ENCODE measurements at places on chromosomes 7 and 10.

- DNase-seq, result no peak
Observed at GRCh38 chr10:94858005-94858404, 80.5 kb upstream of the CYP2C9 start.

GRCh38 chr10:75283078-75283670, 47.4 kb upstream of the COMTD1 start:
- DNase-seq, result no peak

- DNase-seq, result no peak
Observed at GRCh38 chr7:46076527-46076926, 155.5 kb upstream of the IGFBP3 start.

- no peak for DNase-seq
Observed at GRCh38 chr7:51731075-51731474, 414.5 kb upstream of the COBL start.

DNA sequence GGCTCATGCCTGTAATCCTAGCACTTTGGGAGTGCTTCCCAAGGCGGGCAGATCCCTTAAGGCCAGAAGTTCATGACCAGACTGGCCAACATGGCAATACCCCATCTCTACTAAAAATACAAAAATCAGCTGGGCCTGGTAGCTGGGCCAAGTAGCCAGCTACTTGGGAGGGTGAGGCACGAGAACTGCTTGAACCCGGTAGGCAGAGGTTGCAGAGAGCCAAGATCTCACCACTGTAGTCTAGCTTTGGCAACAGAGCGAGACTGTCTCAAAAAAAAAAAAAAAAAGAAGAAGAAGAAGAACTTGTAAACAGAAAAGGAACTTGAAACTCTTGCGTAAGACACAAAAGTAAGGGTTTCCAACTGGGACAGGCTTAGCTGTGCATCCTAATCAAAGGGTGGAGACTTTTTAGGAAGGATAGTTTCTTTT, 5.6 kb upstream of the IFIT2 start:
- DNase-seq, result no peak

DNA sequence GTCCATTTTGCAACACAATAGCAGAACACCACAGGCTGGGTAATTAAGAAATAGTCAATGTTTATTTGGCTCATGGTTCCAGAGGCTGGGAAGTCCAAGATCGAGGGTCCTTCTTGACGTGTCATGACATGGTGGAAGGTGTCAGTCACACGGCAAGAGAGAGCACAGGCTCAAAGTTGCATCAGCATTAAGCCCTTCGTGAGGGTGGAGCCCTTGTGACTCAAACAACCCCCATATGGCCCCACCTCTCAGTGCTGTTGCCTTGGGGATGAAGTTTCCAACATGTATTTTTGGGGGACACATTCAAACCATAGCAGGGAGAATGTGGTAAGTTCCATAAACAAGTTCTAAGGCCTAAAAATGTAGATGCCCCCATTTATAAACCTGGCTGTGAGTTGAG, 24.6 kb upstream of the GTPBP4 start:
- no peak for DNase-seq

DNA sequence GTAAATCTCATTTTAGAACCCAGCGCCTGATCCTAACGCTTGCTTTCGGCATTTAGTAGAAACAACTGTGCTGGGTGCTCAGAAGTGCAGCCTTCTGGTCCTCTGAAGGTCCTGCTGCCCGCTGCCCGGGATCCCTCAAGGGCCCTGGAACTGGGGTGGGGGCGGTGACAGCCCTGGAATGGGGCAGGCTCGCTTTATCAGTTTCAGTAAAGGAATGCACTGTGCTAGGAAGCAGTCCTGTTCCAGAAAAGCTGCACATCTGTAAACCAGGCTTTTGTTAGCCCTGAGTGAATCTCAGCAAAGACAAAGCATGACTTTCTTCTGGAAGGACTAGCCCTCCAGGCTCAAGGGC, 254.6 kb downstream of the TNS3 start:
- DNase-seq, result no peak

- no peak for DNase-seq
Observed at GRCh38 chr7:157097569-157097968, 41.2 kb upstream of the UBE3C start.

GRCh38 chr7:27808626-27809025, 68.7 kb downstream of the TAX1BP1 start:
- DNase-seq, result no peak

- no peak for DNase-seq
Observed at GRCh38 chr7:135246191-135246825, 12.7 kb downstream of the STRA8 start.

- DNase-seq, result no peak
Observed at GRCh38 chr7:2209961-2210323, 22.8 kb downstream of the MAD1L1 start.

DNA sequence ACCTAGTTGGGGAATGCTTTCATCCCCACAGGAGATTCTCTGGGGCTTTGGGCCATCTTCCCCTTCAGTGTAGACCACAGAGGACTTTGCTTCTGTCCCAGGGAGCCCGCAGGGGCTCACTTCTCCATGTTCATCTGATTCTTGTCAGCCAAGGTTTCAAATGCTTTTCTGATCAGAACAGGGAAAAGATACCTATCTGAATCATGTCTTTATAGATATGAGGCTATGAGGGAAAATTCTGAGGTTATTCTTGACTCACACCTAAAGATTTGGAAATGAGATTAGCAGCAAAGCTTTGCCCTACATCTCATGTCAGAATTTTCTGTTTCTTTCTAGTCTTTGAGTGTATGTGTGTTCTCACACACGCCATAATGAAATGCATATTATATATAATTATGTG, 53.3 kb downstream of the FIGNL1 start:
- no peak for DNase-seq

DNA sequence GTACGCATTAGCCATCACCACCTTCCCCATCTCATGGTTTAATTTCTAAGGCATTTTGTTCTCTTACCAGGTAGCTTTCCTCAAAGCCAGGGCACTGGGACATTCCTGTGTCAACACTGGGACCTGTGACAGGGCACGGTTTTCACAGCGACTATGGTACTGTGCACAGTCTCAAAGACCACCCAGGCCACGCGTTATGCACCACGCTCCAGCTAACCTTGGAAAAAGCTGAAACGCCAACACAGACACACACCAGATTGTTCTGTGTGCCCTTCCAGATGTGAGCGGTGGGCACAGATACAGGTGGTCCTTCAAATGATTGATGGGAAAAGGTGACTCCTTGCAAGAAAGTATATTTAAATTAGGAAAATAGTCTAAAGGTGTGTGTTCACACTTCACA, 337.3 kb downstream of the WDR37 start:
- DNase-seq, result no peak

GRCh38 chr10:33237736-33238624, 96.5 kb downstream of the NRP1 start:
- peak; percentile 78 for DNase-seq

DNA sequence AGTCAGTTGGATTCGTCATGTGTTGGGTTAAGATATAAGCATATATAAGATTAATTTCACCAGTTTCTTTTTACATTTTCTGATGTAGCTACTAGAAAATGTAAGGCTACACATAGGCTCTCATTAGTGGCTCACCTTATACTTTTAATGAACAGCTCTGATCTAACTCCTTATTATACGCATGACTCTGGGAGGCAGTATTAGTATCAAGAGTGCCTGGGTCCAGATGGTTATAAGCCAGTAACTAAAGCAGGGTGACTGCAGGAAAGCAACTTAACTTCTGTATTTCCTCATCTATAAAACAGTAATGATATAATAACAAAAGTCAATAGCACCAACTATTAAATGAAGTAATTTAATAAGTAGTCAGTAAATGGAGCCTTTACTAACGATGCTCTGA, 1.4 kb upstream of the ELMO1 start:
- no peak for DNase-seq

- DNase-seq, result no peak
Observed at GRCh38 chr10:117454502-117454901, 79.3 kb upstream of the PDZD8 start.

- DNase-seq, result no peak
Observed at GRCh38 chr7:4129481-4130122, 552.5 kb upstream of the FOXK1 start.
